ENCODE measurements at places on chromosomes 16 and 17. TPM values are rescaled to one million over a fixed set of nuclear protein-coding genes. Genes with fewer than 3 reads are reported as not detected.

DNA sequence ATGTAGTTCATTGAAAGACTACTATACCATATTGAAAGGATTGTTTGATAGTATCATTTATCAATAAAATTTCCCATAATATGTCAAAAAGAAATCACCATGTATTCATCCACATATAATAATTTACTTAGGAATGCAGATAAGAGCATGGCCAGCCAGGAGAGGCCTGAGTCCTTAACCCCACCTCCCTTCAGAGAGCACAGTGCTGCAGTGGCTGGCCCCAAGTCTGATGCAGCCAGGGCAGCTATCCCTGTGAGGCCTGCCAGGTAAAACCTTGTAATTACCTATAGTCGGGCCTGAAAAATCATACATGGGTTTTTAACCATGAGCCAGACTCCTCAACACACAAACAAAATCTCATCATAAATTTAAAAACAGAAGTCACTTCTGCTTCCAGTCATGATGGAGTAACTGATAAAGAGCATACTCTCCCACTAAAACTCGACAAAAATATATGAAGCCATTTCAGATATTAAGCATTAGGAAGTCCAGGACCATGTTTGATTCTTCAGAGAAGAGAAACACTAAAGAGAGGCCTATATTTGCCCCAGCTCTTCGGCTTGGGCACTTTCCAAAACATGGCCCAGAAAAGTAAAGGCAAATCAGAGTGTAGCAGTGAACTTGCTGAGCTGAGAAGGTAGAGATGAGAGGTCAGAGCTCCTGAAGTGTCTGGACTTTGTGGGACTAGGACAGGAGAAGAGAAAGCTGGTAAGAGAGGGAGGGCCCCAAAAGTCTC, 40.9 kb upstream of the CCNF start:
- no peak for DNase-seq
- no peaks in the 10 kb centered on the region for H3K36me3 ChIP-seq
- H3K27me3 ChIP-seq: peaks cover 5% of the 10 kb centered on the region

DNA sequence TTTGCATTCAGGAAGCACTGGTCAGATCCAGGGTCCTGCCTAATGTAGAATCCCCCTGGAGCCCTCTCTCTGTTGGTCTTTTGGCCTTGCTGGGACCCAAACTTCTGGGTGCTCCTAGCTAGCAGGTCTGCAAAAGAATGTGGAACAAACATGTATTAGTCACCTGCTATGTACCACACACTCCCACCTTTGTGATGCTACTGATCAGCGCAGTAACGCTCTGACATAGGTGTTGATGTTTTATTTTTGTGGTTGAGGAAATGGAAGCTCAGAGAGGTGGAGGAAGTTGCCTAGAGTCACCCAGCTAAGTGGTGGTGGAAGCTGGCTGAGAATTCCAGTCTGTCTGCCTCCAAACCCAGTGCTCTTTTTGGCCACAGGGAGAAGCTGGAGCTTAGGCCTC, 35.8 kb upstream of the LGALS9 start:
- no peaks in the 10 kb centered on the region for H3K36me3 ChIP-seq
- DNase-seq: no peak
- H3K27me3 ChIP-seq: no peaks in the 10 kb centered on the region
- H3K27ac ChIP-seq: no peak overlapping the region
- no peaks in the 10 kb centered on the region for H3K4me1 ChIP-seq

GRCh38 chr16:728131-728889, 1.4 kb downstream of the HAGHL start:
- no peak overlapping the region for H3K27ac ChIP-seq
- peak; percentile 88 for DNase-seq
- H3K4me3 ChIP-seq: peak overlapping the region; percentile 70

- no peak overlapping the region for H3K4me3 ChIP-seq
- no peaks in the 10 kb centered on the region for H3K4me1 ChIP-seq
- no peak overlapping the region for H3K27ac ChIP-seq
- no peaks in the 10 kb centered on the region for H3K36me3 ChIP-seq
- H3K27me3 ChIP-seq: no peaks in the 10 kb centered on the region
These were observed 99.3 kb downstream of the STXBP4 start for GRCh38 chr17:55067697-55068439.

GRCh38 chr17:13540546-13540945, 61.2 kb downstream of the HS3ST3A1 start:
- DNase-seq: no peak
- no peaks in the 10 kb centered on the region for H3K36me3 ChIP-seq
- H3K27ac ChIP-seq: no peak overlapping the region
- H3K4me1 ChIP-seq: no peaks in the 10 kb centered on the region
- H3K4me3 ChIP-seq: no peak overlapping the region
- H3K27me3 ChIP-seq: no peaks in the 10 kb centered on the region

- H3K36me3 ChIP-seq: no peaks in the 10 kb centered on the region
- no peak for DNase-seq
- no peaks in the 10 kb centered on the region for H3K27me3 ChIP-seq
- H3K4me1 ChIP-seq: no peaks in the 10 kb centered on the region
- no peak overlapping the region for H3K27ac ChIP-seq
- H3K4me3 ChIP-seq: no peak overlapping the region
These were observed 45.9 kb downstream of the NT5M start for GRCh38 chr17:17348872-17349723.

- peaks cover 5% of the 10 kb centered on the region for H3K27me3 ChIP-seq
- no peaks in the 10 kb centered on the region for H3K36me3 ChIP-seq
- H3K27ac ChIP-seq: no peak overlapping the region
- no peak for DNase-seq
These were observed 7.7 kb downstream of the CBX4 start for GRCh38 chr17:79831265-79832217.

DNA sequence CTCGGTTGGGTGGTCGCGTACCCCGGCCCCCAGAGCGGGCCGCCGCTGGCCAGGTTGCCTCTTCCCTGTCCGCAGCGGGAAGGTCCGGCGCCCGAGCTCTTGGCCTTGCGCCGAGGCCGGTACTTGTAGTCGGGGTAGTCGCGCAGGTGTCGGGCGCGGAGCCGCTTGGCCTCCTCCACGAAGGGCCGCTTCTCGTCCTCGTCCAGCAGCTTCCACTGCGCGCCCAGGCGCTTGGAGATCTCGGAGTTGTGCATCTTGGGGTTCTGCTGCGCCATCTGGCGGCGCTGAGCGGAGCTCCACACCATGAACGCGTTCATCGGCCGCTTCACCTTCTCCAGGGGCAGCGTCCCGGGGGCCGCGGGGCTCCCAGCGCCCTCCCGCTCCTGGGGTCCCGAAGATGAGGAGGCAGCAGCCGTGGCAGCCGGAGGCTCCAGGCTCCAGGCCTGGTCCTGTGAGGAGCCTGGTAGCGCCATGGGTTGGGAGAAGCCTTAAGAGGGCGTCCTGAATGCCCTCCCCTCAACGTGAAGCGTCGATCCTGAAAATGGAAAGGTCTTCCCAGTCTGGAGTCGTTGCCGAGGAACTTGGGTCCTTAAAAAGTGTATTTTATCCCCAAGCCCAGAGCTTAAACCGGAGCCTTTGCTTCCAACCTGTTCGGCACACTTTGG, 558 bp downstream of the SOX15 start:
- H3K27ac ChIP-seq: no peak overlapping the region
- peak; percentile 84 for DNase-seq
- peaks cover 7% of the 10 kb centered on the region for H3K4me1 ChIP-seq
- no peaks in the 10 kb centered on the region for H3K36me3 ChIP-seq

DNA sequence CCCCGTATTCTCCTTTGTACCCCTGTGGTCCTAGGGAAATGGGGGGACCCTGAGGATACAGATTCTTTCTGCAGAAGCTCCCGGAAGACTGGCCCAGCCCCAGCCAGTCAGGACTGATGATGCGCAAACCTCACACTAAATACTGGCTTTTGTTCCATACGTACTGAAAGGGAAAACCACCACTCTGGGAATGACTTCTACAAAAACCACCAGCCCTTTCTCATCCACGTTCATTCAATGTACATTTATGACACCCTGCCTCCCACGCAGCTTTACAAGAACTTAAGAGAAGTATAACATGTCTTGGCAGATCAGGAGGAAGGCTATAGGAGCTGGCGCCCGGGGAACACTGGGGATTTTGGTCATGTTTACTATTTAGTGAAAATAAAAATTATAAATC, 70.6 kb downstream of the MARCHF10 start:
- no peak overlapping the region for H3K27ac ChIP-seq
- H3K4me3 ChIP-seq: no peak overlapping the region
- H3K36me3 ChIP-seq: no peaks in the 10 kb centered on the region
- no peaks in the 10 kb centered on the region for H3K27me3 ChIP-seq
- no peaks in the 10 kb centered on the region for H3K4me1 ChIP-seq

DNA sequence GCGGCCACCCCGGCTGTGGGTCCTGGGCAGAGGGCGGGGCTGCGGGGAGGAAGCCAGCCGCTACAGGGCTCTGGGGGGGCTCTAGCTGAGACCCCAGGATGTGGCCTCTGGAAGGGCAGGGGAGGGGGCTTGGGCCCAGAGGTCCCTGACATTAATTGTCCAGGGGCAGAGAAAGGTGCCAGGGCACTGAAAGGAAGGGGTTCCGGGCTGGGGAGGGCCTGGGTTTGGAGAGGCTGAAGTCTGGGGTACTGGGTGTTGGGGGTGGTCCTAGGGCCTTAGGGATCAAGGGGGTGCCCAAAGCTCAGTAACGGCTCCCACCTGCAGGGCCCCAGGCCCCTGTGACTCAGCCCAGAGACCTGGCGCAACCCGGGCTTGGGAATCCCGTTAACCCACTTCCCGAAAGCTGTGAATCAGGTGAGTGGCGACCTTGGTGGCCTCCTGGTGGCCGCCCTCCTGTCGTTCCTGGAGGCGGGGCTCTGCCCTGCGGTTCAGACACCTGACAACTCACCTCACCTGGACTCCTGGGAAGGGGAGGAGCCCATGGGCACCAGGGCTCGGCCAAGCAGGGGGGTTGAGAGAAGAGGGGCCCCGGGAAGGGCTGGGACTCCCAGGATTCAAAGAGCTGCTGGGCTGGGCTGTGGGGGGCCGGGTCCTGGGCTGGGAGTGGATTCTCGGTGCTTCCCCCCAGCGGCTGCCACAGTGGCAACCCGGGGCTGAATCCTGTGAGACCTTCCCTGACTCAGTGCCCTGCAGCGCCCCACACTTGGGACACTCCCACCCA, 465 bp upstream of the PRSS22 start:
- no peak overlapping the region for H3K4me3 ChIP-seq
- DNase-seq: no peak
- H3K4me1 ChIP-seq: peaks cover 13% of the 10 kb centered on the region
- peaks cover 44% of the 10 kb centered on the region for H3K27me3 ChIP-seq
- no peaks in the 10 kb centered on the region for H3K36me3 ChIP-seq

KRT25 gene
- not detected for polyA plus RNA-seq

HNF1B gene
- polyA plus RNA-seq: not detected

GRCh38 chr17:4542003-4542725, 13.0 kb downstream of the MYBBP1A start:
- H3K36me3 ChIP-seq: no peaks in the 10 kb centered on the region
- H3K27me3 ChIP-seq: no peaks in the 10 kb centered on the region
- H3K4me1 ChIP-seq: no peaks in the 10 kb centered on the region
- H3K4me3 ChIP-seq: no peak overlapping the region

GRCh38 chr17:18257268-18257981, 1.1 kb downstream of the FLII start:
- peak overlapping the region; percentile 70 for H3K4me3 ChIP-seq
- peak overlapping the region; percentile 65 for H3K27ac ChIP-seq
- no peak for DNase-seq
- peaks cover 43% of the 10 kb centered on the region for H3K4me1 ChIP-seq
- no peaks in the 10 kb centered on the region for H3K27me3 ChIP-seq
- H3K36me3 ChIP-seq: no peaks in the 10 kb centered on the region

GRCh38 chr17:48719642-48720265, 2.6 kb downstream of the PRAC1 start:
- no peak overlapping the region for H3K4me3 ChIP-seq
- no peak for DNase-seq
- H3K4me1 ChIP-seq: peaks cover 37% of the 10 kb centered on the region
- H3K27ac ChIP-seq: no peak overlapping the region
- peaks cover 74% of the 10 kb centered on the region for H3K27me3 ChIP-seq
- H3K36me3 ChIP-seq: no peaks in the 10 kb centered on the region

DNA sequence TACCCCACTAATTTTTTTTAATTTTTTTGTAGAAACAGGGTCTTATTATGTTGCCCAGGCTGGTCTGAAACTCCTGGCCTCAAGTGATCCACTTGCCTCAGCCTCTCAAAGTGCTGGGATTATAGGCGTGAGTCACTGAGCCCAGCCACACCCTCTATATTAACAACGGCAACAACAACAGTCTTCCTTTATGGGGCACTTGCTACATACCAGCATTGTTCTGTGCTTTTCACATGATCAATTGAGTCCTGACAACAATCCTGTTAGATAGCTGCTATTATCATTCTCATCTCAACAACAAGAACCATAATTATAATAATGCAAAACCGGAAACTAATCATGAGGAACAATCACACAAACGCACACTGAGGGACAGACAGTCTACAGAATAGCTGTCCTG, 12.6 kb upstream of the ARL5C start:
- no peak overlapping the region for H3K27ac ChIP-seq
- H3K4me1 ChIP-seq: peaks cover 7% of the 10 kb centered on the region
- peaks cover 10% of the 10 kb centered on the region for H3K27me3 ChIP-seq
- no peaks in the 10 kb centered on the region for H3K36me3 ChIP-seq

- no peaks in the 10 kb centered on the region for H3K27me3 ChIP-seq
- H3K36me3 ChIP-seq: no peaks in the 10 kb centered on the region
- no peak overlapping the region for H3K4me3 ChIP-seq
- DNase-seq: peak; percentile 15
- H3K4me1 ChIP-seq: no peaks in the 10 kb centered on the region
- no peak overlapping the region for H3K27ac ChIP-seq
These were observed 46.5 kb downstream of the STX8 start for GRCh38 chr17:9529033-9529700.

ATAD5 gene
- polyA plus RNA-seq: 1.2 TPM

DNA sequence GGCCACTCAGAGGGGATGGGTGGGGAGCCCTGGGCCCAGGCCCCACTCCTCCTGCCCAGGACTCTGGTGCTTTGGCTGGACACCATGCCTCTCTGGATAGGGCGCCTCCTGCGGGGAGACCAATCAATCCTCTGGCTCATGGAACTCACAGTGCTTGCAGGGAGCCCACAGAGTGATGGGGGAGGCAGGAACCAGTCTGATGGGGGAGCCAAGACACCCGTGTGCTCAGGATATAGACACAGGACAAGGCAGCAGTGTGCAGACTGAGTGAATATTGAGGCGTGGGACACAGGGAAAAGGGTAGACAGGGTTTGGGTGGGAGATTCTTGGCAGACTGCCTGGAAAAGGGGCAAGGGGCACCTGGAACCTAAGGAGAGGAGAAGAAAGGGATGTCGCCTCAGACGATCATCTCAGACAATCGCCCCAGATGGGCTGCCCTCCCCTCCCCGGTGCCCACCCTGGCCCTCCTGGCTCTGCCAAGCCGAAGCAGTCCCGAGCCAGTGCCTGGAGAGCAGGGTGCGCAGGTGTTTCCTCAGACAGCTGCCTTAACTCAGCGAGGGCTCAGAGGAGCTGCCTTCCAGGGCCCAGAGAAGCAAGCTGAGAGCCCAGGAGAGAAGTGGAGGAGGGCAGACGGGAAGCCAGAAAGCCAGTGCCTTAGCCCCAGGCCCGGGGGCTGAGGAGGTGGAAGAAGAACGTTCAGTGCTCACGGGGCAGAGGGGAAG, 37.4 kb upstream of the DLX4 start:
- DNase-seq: no peak
- H3K27me3 ChIP-seq: no peaks in the 10 kb centered on the region
- no peak overlapping the region for H3K4me3 ChIP-seq
- H3K36me3 ChIP-seq: no peaks in the 10 kb centered on the region
